ENCODE measurements at places on chromosomes 4 and X.

GRCh38 chrX:47285836-47286320 is 53.1 kb downstream of the USP11 start:
- ATAC-seq = no peak

DNA sequence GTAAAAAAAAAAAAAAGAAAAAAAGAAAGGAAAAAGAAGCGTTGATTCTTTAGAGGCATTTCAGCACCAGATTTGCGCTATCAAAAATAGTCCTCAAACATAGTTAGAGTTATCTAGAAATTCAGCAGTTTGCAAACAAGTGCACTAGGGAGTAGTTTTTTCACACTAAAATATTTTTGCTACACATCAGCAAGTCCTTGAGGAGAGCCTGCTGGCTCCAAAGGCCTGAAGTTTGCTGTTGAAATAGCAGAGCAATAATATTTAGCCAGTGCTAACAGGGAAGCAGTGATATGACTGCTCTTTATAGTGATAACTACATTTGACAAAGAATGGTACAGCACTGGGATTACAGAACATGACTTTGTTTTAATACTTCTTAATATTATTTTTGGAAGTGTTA is 472.2 kb downstream of the PCDH7 start:
- ATAC-seq = no peak

GRCh38 chrX:16559206-16559619 is 90.7 kb upstream of the S100G start:
- ATAC-seq = no peak

DNA sequence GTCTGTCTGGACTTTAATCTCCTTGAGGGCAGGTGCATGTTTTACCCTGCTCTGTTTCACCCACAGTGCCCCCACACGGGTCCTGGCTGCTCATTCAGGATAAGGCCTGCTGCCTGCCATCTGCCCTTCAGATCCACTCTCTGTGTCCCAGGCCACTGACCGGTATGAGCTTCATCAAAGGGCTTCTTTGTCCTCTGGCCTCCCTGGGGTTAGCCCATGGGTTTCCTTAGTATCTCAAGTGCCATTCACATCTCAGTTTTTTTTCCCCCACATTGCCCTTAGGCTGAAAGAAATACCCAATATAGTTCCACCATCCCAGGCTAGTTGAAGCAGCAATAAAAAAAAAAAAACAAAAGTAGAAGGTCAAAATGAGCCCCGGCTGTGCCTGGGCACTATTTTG is 9.3 kb downstream of the CD99L2 start:
- ATAC-seq = no peak
